Renal cortical epithelial cell (primary cell): ENCODE measurements at places on chromosomes 1 and 21. TPM values are rescaled to one million over a fixed set of nuclear protein-coding genes. Genes with fewer than 3 reads are reported as not detected.

Gene TDRD5
- 0.10 and 0.87 TPM in 2 replicates for total RNA-seq

Gene ZNF496
- total RNA-seq = 15.3 and 23.1 TPM in 2 replicates

Gene ADCY10
- total RNA-seq = 0.25 TPM in 1 of 2 replicates, not detected in the other

Gene SH3BGR
- total RNA-seq = 2.1 TPM in 1 of 2 replicates, not detected in the other

Gene GPR161
- 10.4 and 20.0 TPM in 2 replicates for total RNA-seq

Gene RHEX
- total RNA-seq = 5.7 and 11.6 TPM in 2 replicates

Gene IGSF21
- not detected in 2 replicates for total RNA-seq

Gene COL11A1
- 13.7 and 25.9 TPM in 2 replicates for total RNA-seq

Gene TRIM67
- total RNA-seq = 0.10 TPM in 1 of 2 replicates, not detected in the other

Gene LCE1F
- total RNA-seq = not detected in 2 replicates

Gene TESK2
- total RNA-seq = 1.0 and 1.6 TPM in 2 replicates

Gene FNDC10
- 0.52 and 2.4 TPM in 2 replicates for total RNA-seq

Gene BMP8A
- 0.10 TPM in 1 of 2 replicates, not detected in the other for total RNA-seq
